Smooth muscle cell of the brain vasculature (primary cell): ENCODE measurements at places on chromosomes 11 and 22.

- no peak for DNase-seq
Observed at GRCh38 chr11:69880041-69880825, 61.0 kb upstream of the FGF3 start.

GRCh38 chr11:65960824-65961266 lies 689 bp upstream of the SART1 start:
- no peak for DNase-seq

- no peak for DNase-seq
Observed at GRCh38 chr11:31262761-31263160, 106.8 kb downstream of the DCDC1 start.

DNA sequence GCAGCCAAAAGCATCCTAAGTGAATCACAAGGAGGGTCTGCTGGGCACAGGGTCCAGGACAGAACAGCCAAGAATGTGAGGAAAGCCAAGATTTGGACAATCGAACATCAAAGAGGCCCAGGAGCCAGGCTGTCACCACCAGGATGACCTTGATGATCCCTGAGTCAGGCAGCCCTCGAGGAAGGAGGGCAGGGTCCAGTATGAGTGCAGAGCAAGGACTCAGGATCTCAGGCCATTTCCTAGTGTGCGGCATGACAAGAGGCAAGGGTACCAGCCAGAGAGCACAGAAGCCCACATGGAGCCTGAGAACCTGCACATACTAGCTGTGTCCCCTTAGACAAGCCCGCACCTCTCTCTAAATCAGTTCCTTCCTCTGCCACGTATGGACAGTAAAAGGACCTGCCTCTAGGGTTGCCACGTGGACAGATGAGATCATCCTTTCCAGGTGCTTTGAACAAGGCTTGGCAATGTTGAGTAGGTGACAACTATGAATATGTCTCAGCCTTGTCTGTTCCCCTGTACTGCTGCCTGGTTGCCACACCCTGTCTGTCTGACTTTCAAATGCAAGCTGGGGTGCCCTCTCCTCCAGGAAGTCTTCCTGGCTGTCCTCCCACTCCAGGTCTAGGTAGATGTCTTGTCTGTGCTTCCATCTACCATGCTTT lies 32.2 kb upstream of the ISX start:
- DNase-seq: no peak

- no peak for DNase-seq
Observed at GRCh38 chr11:72721689-72722049, 30.5 kb downstream of the ARAP1 start.

GRCh38 chr22:23509571-23510302 lies 70.4 kb downstream of the IGLL1 start:
- DNase-seq: peak; percentile 89
